ENCODE measurements at places on chromosomes 7 and 10.

GRCh38 chr7:47636081-47636432, 54.1 kb upstream of the TNS3 start:
- no peak for DNase-seq

- DNase-seq = no peak
These were observed 138.4 kb downstream of the CREB5 start for GRCh38 chr7:28550580-28551186.

DNA sequence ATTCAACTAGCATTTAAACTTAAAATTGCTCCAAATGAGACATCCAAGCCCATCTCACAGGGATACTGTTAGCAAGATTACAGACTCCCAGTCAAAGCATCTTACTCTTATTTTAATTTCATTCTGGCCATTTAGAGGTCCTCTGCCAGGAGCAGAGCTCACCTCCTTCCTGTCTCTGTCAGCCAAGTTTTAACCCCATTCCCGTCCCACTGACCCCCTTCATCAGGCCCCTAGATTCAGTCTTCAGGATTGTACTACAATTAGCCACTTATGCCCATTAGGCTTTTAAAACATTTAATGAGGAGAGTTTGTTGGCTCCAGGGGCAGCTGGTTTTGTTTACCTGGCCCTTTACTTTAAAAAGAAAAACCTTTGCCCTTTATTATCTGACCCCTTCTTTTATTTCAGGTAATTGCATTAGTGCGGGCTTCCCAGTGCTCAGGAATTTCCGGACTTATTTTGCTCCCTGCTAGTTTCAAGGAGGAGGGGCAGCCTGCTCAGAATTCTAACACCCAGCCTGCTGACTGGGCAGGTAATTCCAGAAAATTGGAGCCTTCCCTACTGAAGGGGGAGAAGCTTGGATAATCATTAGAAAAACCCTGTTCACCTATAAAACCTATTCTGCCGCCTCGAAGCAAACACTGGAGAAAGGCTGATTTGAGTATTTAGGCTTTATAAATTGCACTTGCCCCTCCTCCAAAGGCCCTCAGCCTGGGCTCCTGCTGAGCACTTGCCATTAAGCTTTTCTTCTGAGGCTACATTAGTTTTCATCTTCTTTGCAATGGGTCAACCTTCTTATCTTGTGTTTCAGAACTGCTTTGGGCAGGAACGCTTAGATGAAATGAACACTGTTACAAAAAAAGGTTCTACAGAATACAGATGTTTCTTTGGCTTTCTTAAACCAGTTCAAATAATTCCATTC, 200.5 kb upstream of the HPS1 start:
- DNase-seq = no peak

DNA sequence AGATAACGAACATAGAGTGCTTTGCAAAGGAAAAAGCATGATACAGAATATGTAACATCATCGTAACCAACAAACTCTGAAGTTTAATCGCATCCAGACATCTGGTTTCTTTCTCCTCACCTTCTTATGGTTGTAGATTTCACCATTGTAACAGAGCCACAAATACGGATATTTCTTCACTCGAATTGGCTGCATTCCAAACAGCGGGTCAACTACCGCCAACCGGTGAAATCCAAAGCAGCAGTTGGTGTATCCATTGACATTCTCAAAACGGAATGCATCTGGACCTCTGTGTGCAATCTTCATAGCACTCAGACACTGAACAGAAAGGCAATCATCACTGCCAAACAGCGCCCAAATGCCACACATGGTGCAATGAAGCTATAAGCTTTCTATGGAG, 3.4 kb downstream of the ASNS start:
- DNase-seq = no peak

Measured in stimulated activated CD4-positive, alpha-beta T cell treated with anti-CD3 and anti-CD28 coated beads, Interleukin-4, amount 100 ng/mL, for 4 hours (primary cell).